ENCODE measurements at places on chromosomes 2 and 18.

GRCh38 chr2:170966648-170967396 lies 37.8 kb downstream of the GORASP2 start:
- DNase-seq: no peak

DNA sequence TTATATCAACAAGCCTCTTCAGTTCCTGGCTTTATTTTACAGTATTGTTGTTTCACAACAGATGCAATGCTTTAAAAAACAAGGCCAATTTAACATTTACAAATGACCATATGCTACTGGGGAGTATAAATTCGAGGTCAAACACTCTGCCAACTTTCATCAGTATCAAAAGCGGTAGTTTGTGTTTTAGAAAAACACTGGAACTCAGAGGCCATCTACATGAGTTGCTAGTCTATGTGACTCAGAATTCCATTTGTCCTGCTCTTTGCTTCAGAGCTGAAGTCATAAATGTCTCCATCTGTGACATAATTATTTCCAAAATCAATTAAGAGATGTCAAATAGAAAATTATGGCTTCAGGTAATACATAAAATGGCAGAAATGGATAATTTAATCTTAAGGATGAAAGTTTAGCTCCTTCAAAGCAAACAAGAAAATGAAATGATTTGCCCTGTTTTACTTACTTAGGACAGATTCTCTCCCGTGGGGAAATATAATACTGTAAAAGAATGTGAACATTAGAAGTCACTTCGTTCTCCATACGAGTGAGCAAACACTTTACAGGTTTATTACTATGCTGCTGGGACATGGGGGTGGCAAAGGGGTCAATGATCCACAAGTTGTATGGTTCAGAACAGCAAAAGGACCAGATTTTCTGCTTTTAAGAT lies 3.7 kb downstream of the MEX3C start:
- DNase-seq: no peak

DNA sequence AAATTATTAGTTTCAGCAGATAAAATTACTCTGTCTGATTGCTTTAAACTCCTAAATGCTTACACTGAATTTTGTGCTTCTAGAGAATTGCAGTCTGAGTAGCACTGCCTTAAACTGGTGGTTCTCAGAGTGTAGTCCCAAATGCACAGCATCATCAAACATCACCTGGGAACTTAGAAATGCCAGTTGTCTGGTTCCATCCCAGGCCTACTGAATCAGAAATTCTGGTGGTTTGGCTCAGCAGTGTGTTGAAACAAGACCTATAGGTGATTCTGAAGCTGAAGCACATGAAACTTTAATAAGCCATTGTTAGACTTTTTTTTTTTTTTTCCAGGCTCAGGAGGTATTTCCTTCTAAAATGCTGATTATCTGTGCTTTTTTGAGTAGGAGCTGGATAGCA lies 22.0 kb downstream of the EPC2 start:
- no peak for DNase-seq

DNA sequence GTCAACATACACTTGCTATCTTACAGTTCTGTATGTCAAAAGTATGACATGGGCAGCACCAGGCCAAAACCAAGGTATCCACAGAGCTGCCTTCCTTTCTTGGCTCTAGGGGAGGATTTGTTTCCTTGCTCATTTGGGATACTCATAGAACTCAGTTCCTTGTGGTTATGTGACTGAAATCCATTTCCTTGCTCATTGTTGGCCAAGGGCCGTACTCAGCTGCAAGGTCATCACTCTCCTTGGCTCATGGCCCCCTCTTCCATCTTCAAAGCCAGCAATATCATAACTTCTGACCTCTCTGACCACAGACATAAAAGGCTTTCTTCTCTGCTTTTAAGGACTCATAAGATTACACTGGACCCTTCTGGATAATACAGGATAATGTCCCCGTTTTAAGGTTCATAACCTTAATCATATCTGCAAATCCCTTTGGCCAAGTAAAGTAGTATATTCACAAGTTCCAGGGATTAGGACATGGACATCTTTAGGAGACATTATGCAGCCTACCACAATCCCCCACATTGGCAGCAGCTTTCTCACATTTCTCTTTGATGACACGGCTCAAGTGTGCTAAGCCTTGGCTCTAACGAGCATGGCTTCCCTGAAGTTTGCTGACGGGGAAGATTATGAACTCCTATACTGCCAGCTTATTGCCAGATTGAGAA lies 20.9 kb downstream of the TMEM237 start:
- DNase-seq: no peak

- no peak for DNase-seq
These were observed 81.5 kb downstream of the MAPRE2 start for GRCh38 chr18:35122586-35123224.

GRCh38 chr2:124664363-124664762 lies 639.3 kb downstream of the CNTNAP5 start:
- DNase-seq: no peak

DNA sequence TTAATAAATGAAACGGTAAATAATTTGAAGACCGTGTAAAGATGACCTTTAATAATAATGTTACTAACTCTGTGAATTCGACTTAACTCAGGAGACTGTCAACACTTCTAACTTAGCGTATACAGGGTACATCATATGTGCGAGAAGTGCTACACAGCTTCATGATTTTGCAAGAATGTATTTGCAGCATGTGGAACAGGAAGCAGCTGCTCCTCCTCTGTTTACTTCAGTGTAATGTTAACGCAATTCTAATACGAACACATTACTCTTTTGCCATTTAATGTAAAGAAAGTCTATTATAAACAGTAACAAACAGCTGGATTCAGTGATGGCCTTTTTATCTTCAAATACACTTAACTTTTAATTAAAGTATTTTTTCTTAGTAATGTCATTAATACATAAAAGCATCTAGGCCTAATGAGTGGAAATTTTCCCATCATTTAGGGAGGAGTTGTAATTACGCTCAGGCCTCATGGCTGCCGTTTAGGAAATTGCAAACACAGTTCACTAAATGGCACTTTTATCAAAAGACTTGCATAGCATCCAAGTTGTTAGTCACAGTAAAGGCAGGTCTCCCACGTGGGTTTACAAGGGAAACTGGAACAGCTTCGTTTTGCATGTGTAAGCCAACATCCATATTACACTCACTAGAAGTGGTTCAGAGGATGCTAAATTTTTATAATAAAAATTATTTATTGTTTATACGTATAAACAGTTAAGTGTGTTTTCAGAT lies 635.7 kb downstream of the FBXO15 start:
- no peak for DNase-seq

DNA sequence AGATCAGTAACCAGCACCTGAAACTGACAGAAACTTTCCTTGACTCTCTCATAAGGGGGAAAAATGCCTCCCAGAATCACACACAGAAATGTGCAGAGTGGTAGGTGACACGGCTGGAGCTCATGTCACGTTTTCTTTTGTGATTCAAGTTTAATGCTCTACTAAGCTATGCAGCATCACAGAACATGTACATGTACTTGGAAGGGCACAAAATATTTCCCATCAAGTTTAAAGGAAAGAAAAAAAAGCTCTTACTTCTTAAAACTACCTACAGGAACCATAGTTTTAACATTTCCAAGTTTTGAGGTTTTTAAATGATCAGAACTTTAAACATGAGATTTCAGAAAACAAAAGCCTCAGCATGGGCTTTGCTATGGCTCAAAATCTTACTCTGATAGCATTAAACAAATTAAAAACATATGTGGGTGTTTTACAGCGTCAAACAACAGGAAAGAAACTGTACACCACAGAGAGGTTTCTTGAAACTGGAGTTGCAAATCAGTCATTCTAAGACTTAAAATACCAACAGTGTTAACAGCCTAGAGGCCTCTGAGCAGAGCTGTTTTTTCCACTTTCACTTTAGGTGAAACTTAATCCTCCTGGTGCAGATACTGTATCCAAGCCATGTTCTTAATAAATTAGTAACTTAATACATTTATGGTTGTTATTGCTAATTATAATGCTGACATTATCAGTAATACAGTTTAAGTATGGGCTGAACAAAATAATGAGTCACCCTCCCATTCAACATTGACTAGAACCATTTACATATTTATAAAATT lies 30.1 kb downstream of the MBP start:
- DNase-seq: peak; percentile 44

Measured in GF-D8 (cell line).